ENCODE measurements at places on chromosomes 7 and 10. TPM values are rescaled to one million over a fixed set of nuclear protein-coding genes. Genes with fewer than 3 reads are reported as not detected.

DNA sequence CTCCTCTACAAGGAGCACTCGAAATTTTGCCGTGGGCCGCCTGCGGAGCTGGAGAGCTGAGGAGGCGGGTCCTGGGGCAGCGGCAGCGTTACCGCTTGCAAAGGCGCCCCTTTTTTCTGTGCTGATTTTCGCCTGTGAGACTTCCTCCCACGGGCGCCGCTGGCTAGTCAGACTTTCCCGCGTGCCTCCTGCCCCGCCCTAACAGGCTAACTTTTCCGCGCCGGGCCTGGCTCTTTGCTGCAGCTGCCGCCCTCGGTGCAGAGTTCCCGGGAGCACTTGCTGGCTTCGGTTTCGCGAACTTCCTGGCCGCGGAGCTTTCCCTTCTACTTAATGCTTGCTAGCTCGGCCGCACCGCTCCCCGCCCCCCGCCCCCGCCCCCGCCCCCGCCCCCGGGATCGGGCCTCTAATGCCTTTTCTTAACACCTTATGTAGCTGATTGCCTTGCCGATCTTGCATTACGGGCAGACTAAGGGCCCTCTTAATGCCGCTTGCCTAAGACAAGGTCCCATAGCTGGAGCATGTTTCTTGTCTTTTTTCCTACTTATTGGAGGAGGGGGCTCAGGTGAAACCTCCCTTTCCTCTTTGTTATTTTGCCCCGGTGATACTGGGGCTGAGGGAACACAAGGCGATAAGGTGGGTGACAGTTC lies 37.9 kb upstream of the RASGEF1A start:
- DNase-seq = peak; percentile 82

GRCh38 chr7:26090927-26091519 lies 61.0 kb upstream of the NFE2L3 start:
- DNase-seq = peak; percentile 31

- DNase-seq = no peak
Measured at GRCh38 chr7:106978425-106979420, 65.8 kb upstream of the PRKAR2B start.

GRCh38 chr10:131698986-131699385 lies 201.8 kb upstream of the PPP2R2D start:
- no peak for DNase-seq

Gene FAM180A
- polyA plus RNA-seq = not detected

Gene PRKCQ
- polyA plus RNA-seq = 3.7 TPM

Gene C10orf62
- 0.09 TPM for polyA plus RNA-seq

Gene EN2
- not detected for polyA plus RNA-seq

Gene VPS37D
- polyA plus RNA-seq = 4.5 TPM

Gene HERC4
- 43.0 TPM for polyA plus RNA-seq

Data from large intestine (tissue), 12 donors.